ENCODE measurements at places on chromosomes 3 and 15. TPM values are rescaled to one million over a fixed set of nuclear protein-coding genes. Genes with fewer than 3 reads are reported as not detected.

Gene OIP5
- total RNA-seq = 4.2 TPM

Gene SLC24A1
- total RNA-seq = 9.2 TPM

Gene TRH
- not detected for total RNA-seq

Gene CADPS
- total RNA-seq = not detected

Gene FRMD5
- total RNA-seq = 12.7 TPM

Gene ACTRT3
- total RNA-seq = 4.9 TPM

Gene ITIH4
- total RNA-seq = 0.96 TPM

Gene SH3BP5
- total RNA-seq = 59.8 TPM

Gene CTXN2
- total RNA-seq = not detected

Gene C3orf62
- total RNA-seq = 0.98 TPM

Gene RTP3
- not detected for total RNA-seq

Data from vein endothelial cell (primary cell).